ENCODE measurements at places on chromosomes 7 and 10.

- no peak for DNase-seq
Measured at GRCh38 chr10:113604572-113604971, 51.7 kb downstream of the HABP2 start.

DNA sequence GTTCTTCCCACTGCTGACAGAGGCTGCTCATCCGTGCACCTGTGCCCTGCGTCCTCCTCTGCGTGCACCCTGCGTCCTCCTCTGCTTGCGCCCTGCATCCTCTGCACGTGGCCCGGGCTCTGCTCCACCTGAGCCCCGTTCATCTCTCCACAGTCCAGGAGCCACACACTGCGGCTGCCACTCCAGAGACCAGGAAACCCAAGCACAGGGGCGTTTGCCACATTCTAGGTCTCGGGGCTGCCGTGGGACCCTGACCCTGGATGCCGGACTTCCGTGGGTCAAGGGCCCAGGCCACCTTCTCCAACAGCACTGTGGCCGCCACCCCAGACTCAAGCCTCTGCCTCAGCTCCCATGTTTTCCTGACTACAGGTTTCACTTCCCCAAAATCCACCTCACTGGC is 460.4 kb downstream of the PTPRN2 start:
- no peak for DNase-seq

GRCh38 chr7:30841025-30841735 is 70.0 kb downstream of the MINDY4 start:
- no peak for DNase-seq

- no peak for DNase-seq
Measured at GRCh38 chr7:37320140-37320847, 128.4 kb downstream of the ELMO1 start.

- no peak for DNase-seq
Measured at GRCh38 chr10:129101232-129101980, 365.6 kb upstream of the MGMT start.

- DNase-seq, result no peak
Measured at GRCh38 chr10:49056356-49056755, 59.0 kb downstream of the VSTM4 start.

GRCh38 chr7:102004848-102005247 is 187.4 kb downstream of the CUX1 start:
- no peak for DNase-seq
